ENCODE measurements at places on chromosomes 1 and 21. TPM values are rescaled to one million over a fixed set of nuclear protein-coding genes. Genes with fewer than 3 reads are reported as not detected.

DNA sequence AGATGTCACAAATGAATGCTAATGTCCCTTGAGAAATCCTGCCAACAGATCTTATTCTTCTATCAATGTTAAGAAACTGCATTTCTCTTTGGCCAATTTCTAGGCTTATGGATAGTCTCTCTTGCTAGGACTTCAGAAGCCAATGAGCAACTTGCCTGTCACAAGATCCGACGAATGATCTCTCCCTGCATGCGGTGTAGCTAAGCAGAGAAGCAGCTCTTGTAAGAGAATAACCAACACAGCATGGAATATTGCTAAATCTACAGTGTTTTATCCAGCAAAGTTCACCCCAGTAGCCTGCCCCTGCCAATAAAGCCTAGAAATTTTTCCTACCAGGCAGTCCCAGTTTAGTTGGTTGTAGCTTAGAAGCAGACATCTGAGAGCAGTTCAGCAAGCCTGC lies 2.1 kb upstream of the SLC44A5 start:
- no peak for DNase-seq

- no peak for DNase-seq
These were observed 1349.0 kb upstream of the B3GALT2 start for GRCh38 chr1:194535369-194535768.

DNA sequence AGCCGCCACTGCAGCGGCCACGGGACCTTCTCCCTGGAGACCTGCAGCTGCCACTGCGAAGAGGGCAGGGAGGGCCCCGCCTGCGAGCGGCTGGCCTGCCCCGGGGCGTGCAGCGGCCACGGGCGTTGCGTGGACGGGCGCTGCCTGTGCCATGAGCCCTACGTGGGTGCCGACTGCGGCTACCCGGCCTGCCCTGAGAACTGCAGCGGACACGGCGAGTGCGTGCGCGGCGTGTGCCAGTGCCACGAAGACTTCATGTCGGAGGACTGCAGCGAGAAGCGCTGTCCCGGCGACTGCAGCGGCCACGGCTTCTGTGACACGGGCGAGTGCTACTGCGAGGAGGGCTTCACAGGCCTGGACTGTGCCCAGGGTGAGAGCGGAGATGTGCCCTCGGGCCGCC lies 11.7 kb downstream of the TNN start:
- DNase-seq, result no peak

DNA sequence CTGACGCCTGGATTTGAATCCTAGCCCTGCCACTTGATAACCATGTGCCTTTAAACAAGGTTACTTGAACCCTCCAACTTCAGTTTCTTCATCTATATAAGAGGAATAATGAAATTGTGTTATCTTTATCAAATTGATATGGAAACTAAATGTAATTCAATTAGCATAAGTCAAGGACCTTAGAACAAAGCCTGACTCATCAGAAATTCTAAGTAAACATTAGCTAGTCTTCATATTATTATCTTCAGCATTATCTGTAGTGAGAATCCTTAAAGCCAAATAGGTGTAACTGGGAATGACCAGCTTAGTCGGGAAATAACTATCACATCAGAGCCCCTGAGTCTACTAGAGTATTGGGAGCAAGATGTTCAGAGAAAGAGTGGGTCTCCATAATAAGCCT lies 6.6 kb downstream of the SELL start:
- DNase-seq, result no peak

GRCh38 chr1:193221651-193222050 lies 35.2 kb upstream of the B3GALT2 start:
- DNase-seq, result peak; percentile 68

GRCh38 chr1:31909691-31910090 lies 28.5 kb downstream of the PTP4A2 start:
- DNase-seq, result no peak

- peak; percentile 57 for DNase-seq
These were observed 60.8 kb downstream of the FASLG start for GRCh38 chr1:172719694-172720138.

DNA sequence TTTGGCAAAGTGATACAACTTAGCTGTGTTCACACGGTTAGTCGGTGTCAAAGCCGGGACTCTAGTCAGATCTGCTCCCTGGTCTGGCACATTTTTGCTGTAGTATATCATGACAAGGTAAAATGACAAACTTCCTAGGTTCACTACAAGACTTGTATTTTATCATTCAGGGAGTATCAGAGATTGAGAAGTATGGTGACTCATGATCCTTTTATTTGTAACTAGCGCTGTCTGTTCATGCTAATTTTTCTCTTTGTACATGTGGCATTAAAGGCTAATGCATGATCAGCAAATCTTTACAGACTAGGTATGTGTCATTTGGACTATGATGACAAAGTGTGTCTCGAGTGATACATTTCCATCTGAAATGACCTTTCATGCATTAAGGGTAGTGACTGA lies 326.7 kb downstream of the SIPA1L2 start:
- DNase-seq, result no peak

DNA sequence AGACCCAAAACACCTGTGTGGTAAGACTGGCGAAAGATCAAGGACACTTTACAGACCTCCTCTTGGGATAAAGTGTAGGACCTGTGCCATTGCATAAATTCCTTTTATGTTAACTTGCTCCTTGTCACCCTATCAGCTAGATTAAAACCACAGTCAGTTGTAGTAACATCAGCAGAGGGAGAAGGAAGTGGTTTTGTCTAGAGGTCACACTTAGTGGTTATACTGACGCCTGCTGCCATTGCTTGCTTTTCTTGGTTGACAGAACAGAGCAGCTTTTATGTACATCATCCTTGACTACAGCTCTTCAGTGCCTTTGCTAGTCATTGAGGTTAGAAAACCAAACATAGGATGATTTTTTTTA lies 101.4 kb downstream of the PBX1 start:
- peak; percentile 64 for DNase-seq

GRCh38 chr1:197619008-197619640 lies 156.2 kb downstream of the DENND1B start:
- DNase-seq, result peak; percentile 39

GRCh38 chr1:10398278-10398733 lies 558 bp upstream of the PGD start:
- peak; percentile 7 for DNase-seq

GRCh38 chr21:43355266-43355924 lies 71.5 kb downstream of the SIK1 start:
- DNase-seq, result no peak

DNA sequence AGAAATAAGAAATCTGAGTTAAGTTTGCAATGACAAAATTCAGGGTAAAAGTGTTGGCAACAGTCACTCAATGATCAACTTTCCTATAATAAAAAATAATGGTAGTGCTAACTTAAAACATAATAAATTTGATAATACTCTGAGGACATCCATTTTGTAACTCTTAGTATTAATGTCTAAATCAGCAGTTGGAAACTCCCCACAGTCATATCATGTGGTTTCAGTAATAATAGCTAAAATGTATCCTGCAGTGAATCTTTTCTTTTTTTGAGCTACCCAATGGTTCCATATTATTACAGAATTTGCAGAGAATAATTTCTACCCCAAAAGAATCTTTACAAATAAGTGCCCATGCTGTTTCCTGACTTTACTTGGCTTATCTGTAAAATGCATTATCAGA lies 286.7 kb downstream of the PTPRC start:
- no peak for DNase-seq

DNA sequence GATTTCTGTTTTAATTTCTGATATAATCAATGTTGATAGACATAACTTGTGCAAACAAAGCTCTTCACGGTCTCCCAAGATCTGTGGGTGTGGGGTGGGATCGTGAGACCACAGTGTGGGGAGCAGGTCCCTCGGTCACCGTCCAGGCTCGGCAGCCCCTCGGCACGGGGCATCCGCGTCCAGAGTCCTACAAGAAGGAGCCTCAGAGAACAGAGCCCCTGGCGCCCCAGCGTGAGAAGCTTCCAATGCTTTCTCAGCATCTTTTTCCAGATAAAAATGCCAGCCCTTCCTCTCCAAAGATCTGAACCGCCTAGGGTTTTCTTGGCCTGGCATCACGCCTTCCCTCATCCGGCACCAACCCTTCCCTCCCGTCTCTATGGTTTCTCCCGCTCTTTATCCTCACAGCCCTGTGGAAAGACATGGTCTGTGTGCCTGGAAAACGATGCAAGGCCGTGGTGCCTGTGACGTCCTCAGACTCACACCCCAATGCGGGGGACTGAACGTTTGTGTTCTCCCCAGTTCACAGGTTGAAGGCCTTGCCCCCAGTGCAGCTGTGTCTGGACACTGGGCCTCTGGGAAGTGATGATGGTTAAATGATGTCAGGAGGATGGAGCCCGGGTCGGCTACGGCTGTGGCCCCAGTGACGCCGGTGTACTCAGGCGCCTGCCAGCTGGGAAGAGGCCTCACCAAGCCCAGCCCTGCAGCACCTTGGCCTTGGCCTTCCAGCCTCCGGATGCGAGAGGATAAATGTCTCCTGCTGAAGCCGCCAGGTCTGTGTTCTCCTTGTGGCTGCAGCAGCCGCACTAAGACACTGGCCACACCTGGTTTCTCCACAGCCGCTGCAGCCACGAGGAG lies 45.9 kb upstream of the COL6A2 start:
- no peak for DNase-seq

GRCh38 chr1:76133977-76134376 lies 59.4 kb downstream of the ST6GALNAC3 start:
- no peak for DNase-seq

- DNase-seq, result no peak
These were observed 7.2 kb upstream of the VSIG8 start for GRCh38 chr1:159869607-159870006.

GRCh38 chr1:79042117-79042516 lies 35.6 kb upstream of the ADGRL4 start:
- DNase-seq, result peak; percentile 70

DNA sequence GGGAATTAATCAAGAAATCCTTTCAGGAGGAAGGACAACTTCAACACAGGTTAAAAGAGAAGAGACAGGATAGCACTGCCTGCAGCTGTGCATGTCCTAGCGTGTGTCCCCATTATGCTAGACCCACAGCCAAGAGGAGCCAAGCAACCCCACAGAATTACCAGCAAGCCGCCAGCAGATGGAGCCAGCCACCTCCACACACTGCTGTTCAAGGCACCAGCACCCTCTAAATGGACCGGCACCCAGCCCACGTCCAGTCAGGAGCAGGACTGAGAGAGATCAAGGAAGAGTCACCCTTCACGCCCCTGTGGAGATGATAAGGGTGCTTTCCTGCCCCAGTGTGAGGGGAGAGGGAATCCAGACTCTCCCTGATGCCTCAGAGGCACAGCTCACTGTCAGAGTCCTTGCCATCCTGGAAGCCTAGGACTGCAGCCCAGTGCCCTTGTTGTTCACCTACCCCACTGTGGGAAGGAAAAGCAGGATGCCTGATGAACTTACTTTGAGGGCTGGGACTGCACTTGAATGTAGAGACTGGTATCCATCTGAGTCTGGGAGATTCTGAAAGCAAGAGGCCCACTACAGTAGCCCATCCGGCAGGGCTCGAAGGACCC lies 37.1 kb upstream of the CTTNBP2NL start:
- DNase-seq, result peak; percentile 33

SYTL1 gene
- 9.0 TPM for total RNA-seq

LRRIQ3 gene
- total RNA-seq, result 2.5 TPM

C1QC gene
- not detected for total RNA-seq

CTSK gene
- total RNA-seq, result 1.7 TPM

SLC6A17 gene
- 0.35 TPM for total RNA-seq
